GM18507 (cell line): ENCODE measurements at places on chromosomes 1 and 21.
A peak's percentile ranks its signal among the peaks of the same experiment; 100 is the strongest.

DNA sequence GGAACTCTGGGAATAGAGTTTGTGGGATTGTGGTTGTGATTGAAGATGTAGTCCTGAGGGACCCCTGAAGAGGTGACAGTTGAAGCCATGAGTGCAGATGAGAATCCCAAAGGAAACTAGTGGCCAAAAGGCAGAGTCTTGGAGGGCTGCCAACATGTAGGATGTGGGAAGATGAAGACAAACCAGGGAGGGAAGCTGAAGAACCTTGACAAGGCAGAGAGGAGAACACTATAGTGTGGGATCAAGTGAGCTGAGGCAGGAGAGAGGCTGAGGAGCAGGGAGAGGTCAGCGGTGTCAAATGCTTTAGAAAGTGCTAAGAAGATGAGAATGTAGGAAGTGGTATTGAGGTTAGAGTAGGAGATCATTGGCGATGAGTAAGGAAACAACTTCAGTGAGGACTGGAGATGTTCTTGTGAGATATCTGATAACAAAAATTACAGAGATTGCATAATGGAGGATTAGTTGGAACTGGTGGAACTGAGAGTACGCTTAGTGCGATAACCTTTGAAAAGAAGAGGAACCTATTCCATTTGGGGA lies 88.5 kb upstream of the VCAM1 start:
- no peak for DNase-seq

DNA sequence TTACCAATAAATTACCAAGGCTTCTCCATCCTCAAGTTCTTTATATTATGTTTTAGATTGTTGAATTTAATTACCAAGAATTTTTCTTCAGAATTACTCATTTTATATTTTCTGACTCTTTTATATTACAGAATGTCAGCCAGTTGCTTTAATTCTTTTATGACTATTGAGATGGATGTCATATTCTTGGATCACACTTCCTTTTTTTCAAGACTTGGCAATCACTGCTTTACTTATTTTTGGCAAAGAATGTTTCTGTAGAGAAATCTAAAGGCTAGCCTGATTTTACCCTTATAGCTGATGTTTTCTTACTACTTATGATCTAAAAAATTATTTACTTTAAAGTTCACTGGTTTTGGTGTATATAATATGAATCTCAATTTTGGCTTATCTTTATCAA lies 721.1 kb upstream of the TMPRSS15 start:
- DNase-seq, result no peak

GRCh38 chr1:145859491-145860023 lies 676 bp upstream of the PIAS3 start:
- peak; percentile 81 for DNase-seq

GRCh38 chr1:52332411-52332810 lies 33.6 kb downstream of the CC2D1B start:
- no peak for DNase-seq

- DNase-seq, result no peak
Observed at GRCh38 chr1:150563340-150564038, 14.3 kb downstream of the ADAMTSL4 start.

GRCh38 chr1:203204756-203205155 lies 18.3 kb upstream of the CHI3L1 start:
- DNase-seq, result no peak

DNA sequence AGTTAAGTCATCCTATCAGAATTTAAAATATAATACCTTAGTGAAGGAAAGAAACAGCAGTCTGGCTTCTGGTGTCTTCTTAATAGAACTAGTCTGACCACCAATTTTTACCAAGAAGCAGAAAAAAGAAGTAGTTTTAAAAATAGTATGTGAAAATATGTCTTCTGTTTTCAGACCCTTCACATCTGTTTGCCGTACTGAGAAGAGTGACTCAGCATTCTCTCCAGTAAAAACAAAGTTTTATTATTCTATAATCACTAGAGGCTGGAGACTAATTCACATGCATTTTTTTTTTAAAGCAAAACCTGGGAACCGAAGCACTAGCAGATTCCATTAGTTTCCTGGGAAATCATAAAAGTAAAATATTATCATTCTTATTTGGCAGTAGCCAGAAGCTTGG lies 163.8 kb downstream of the COL24A1 start:
- DNase-seq, result no peak

GRCh38 chr1:84250668-84251067 lies 50.8 kb upstream of the SAMD13 start:
- no peak for DNase-seq

GRCh38 chr1:56780128-56780750 lies 39.0 kb downstream of the FYB2 start:
- no peak for DNase-seq

DNA sequence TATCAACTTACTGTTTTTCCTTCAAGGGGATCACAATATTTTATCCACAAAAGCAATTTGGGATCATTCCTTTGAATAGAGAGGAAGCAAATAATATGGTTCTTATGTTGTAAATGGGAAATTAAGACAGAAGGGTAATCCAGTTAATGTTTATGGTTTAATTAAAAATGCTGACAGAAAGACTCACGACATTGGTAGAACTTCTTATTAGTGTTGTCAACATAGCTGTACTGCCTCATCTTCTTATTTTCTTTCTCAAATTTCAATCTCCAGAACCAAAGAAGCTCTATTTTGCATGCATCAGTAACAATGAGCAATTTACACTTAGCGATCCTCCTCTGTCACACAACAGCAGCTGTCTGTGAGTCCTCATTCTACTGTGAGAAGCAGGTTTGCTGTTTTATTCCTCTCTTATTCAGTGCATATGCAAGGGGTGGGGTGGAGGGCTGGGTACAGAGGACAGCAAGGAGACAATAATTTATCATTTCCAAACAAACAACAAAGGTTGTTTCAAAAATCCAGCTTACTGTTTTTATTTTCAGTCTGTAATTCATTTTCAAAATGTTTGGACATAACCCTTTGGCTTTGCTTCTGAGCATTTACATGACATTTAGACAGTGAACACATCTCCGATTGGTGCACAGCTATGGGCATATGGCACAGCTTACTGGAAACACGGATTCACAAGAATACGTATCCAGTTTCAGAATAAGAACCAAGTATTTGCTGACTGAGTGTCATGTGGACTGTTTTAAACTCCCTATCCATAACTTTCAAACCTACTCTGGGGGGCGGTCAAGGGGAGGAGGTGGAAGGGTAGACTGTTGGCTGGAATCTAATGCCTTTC lies 335.9 kb downstream of the RGS7 start:
- no peak for DNase-seq

DNA sequence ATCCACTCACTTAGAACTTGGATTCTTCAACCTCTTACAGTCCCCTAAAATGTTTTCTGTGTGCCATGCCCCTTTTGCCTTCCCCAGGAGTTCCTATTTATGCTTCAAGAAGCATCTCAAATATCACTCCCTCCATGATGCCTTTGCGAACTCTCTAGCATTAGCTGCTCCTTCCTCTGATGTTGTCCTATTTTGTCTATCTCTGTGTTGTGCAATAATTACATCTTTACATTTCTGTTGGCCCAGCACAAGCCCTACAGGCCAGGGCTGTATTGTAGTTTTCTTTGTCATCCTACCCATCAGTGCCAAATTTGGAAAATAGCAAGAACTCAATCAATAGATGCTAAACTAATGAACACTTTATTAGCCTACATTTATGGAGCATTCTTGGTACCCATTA lies 125.8 kb downstream of the ST6GALNAC5 start:
- DNase-seq, result no peak

DNA sequence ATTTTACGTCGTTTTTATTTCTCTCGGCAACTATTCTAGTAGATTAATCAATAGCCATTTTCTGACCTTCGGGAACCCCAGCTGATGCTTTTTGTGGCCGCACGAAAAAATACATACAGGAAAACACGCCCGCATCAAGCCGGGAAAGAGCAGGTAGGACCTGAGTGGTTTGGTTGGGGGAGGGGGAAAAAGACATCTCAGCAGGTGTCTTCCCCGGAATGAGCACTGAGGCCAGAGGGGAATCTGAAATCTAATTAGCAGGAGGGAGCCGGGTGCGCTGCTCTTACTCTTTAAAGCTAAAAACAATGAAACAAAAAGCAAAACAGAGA lies 618 bp upstream of the FOXD3 start:
- no peak for DNase-seq

DNA sequence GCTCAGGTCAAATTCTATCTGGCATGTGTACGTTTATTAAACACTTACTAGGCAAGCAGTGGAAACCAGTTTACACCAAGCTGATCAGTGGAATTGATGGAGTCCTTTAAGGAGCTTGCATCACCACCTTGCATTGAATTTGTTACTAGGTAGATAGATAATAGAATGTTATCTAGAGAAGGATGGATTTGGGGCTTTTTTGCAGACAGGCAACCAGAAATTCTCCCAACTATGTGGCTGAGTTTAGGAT lies 44.9 kb downstream of the HHAT start:
- no peak for DNase-seq

- no peak for DNase-seq
Observed at GRCh38 chr1:87404296-87404695, 75.6 kb downstream of the LMO4 start.

DNA sequence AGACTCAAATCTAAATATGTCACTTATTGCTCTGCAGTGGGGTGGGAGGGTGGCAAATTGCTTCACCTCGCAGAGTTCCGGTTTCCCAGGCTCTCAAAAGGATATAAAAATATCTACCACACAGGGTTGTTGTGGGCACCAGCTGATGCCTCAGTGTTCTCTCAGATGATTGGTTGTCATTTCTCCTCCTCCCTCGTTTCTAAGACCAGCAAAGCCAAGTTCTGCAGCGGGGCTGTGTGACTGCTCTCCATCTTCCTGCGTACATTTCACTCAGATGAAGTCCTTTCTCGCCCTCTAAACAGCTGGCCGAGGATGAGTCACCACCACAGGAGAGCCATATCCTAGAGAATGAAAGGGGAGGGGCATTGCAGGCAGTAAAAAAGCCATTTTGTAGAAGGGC lies 35.0 kb upstream of the VWA5B1 start:
- DNase-seq, result no peak

GRCh38 chr1:186420923-186421322 lies 40.0 kb downstream of the PDC start:
- no peak for DNase-seq

- no peak for DNase-seq
Observed at GRCh38 chr21:42845296-42845965, 33.9 kb downstream of the WDR4 start.

- DNase-seq, result no peak
Observed at GRCh38 chr1:190754666-190755065, 277.0 kb upstream of the BRINP3 start.

DNA sequence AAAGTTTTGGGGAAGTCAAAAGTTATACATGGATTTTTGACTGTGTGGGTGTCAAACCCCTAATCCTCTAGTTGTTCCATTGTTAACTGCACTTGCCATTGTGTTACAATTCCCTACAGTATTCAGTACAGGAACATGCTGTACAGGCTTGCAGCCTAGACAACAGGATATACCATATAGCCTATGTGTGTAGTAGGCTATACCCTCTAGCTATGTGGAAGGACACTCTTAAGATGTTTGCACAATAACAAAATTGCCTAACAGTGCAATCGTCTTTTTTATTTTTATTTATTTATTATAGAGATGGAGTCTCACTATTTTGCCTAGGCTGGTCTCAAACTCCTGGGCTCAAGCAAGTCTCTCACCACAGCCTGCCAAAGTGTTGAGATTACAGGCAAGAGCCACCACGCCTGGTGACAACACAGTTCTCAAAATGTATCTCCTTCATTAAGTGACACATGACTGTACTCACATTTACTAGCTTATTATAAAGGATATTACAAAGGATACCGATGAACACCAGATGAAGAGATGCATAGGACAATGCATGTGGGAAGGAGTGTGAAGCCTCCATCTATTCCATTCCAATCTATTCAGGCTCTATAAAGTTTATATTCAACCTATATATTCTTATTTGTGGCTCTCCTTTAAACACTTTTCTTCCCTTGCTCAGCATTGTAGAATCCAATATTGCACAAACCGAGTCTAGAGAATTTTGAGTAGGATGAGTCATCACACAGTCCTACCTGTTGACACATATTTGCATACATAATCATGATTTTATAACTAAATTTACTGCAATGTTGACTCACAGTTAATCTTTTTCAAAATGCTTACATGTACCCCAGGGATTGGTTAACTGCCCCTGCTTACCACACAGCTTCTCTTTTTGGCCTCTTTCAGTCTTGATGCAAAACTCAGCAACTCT lies 28.4 kb upstream of the CEP350 start:
- no peak for DNase-seq

DNA sequence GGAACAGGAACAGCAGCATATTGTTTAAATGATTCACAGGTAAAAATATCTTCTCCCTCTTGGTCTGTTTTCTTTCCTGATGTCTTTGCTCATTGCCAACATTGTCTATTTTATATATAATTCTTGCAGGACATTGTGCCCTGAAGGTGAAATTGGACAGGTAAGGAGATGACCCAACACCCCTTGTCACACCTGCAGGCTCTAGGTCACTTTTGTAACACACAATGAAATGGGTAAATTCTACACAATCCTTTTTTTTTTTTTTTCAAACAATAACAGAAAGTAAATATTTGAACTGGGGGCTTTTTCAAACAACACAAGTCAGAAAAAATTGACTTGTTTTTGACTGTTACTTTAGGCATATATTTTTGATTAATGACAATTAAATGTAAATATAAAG lies 62.9 kb upstream of the ERG start:
- DNase-seq, result no peak

DNA sequence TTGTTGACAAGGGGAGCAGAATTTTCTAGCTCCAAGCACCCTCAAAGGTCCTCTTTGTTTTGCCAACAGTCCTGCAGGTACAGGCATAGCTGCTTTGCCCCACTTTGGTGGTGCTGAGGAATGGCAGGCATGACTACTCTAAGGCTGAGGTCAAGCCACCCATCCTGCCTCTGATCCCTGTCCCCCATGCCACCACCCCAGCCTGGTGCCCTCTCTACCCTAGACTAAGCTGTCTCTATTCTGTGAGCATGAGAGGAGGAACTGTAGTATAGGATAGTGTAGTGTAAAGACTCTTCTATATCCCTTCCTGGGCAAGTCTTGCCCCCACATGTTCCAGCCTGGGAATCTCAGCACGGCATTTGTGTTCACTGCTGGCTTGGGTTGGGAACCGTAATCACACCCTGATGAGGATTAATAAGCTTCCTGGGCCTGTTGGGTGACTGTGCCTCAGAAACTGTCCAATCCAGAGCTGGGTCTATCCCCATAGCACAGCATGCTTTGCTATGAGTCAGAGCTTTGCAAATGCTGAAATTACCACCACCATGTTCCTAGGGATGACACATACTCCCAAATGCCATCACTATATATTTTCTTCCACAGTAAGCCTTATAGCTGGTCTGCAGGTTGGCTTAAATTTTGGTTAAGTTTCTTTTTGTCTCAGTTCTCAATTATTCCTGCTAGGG lies 105.7 kb upstream of the PPP2R5A start:
- DNase-seq, result no peak
